ENCODE measurements at places on chromosomes 3 and 15.

DNA sequence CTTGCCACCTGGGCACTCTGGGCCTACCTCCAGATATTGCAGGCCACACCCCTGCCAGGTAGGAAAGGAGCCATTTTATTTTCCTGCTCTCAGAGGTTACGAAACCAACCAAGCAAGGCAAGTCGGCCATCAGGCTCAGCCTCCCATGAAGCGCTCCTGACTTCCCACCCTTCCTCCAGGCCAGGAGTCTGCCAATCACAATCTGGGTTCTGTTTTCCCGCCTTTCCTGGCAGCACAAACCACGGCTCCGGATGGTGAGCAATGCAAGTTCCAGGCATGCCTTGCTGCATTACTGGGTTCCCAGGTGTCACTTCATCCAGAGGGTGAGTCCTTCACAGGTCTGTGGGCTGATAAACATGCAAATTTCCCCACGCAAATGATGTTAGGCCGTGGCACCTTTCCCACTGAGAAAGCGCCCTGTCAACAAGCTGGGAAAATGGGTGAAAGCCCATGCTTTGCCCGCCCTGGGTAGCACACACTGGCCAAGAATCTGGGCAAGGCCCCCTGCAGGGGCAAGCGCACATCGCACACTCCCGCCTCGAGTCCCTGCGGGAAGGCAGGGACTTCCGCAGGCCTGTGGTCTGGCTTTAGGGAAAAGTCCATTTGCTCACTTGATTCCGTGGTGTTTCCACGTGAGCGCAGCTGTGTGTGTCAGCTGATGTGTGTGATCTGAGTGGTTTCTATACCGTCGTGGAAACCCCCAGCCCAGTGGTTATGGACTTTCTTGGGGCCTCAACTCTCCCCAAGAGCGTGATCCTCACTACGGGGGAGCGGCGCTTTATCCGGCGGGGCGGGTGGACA lies 61.6 kb upstream of the RYK start:
- no peak for DNase-seq

- DNase-seq: no peak
Observed at GRCh38 chr3:3800080-3800455, 837 bp downstream of the LRRN1 start.

- no peak for DNase-seq
Observed at GRCh38 chr15:35349916-35350315, 196.0 kb downstream of the DPH6 start.

DNA sequence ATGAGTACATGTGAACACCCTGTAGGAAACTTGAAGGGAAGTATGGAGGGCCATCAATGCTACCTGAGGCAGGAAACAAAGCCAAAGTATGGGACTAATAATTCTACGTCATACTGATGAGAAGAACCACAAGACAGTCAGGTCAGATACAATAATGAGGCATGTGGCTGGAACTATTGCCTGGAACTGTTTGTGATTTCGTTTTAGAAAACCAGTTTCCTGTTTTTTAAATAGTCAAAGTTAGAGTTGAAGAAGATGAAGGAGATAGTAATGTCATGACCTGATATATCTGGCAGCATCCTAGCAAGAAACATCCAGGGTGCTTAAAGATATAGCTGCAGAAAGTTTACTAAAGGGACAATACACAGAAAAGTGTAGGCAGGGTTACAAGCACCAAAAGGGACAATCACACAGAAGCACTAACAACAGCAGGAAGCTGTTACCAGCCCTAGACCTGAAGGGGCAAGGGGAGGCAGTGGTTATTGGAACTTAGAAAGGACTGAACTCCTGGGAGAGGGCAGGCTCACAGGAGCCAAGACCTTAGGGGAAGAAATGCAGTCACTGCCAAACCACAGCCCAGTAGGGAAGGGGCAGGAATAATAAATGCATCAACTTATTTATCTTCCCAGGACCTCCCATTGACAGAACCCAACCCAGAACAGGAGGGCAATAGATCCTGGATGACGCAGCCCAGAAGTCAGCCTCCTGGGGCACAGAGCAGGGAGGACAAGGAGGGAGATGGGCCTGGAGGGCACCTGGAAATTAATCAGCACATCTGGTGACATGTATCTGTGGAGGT lies 302.1 kb upstream of the STT3B start:
- no peak for DNase-seq

GRCh38 chr3:29363110-29363509 lies 82.2 kb downstream of the RBMS3 start:
- DNase-seq: no peak

DNA sequence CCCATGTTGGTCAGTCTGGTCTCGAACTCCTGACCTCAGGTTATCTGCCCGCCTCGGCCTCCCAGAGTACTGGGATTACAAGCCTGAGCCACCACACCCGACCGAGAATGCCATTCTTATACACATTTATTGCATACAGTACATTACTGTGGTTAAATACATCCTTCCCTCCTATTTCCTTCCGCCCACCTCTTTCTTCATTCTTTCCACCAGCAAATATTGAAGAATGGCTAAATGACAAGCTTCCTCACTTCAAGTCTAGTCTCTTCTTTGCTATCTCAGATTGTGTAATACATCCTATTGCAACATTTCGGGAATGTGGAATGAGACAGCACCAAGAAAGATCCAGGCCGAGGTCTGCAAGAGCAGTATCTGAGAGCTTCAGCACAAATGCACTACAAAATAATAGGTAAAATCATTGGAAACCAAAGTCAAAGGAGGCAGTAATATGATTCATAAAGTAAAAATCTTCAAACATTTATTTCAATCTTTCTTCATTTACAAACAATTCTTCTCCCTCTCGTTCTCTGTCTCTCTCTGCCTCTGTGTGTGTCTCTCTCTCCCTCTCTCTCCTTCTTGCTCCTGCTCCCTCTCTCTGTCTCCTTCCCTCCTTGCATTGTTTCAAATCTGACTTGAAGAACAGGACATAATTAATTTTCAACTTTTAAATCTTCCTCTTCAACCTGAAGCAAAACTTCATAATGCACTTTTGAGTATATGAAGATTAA lies 94.7 kb upstream of the TGFBR2 start:
- DNase-seq: no peak

DNA sequence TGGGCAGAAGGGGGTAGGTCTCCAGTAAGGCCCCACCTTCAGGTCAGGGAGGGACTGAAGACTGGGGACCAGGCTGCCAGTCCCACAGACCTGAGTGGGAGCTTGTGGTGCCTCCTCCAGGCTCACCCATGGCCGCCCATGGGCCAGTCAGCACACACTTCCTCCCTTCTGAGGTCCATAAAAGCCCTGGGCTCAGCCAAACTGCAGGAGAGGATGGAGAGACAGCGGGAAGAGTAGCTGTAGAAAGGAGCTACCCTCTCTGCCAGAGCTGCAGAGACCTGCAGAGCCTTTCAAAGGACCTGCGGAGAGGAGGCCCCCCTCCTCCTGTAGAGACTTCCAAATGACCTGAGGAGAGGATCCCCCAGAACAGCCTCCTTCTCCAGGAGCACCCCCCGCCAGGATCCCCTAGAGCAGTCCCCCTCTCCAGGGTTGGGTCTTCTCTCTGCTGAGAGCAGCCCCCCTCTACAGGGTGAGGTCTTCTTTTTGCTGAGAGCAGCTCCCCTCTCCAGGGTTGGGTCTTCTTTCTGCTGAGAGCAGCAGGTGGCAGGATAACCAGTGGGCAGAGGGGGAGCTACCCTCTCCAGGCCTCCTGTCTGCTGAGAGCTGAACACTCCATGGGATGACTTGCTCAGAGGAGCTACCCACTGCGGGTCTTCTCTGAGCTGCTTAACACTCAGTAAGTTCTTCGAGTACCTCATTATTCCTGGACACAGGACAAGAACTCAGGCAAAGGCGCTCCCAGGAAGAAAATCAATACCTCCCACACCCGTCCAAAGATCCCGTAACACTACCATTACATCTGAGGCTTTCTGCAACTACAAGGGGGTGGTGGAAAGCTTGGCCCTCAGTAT lies 5.0 kb upstream of the SKIC8 start:
- DNase-seq: no peak

DNA sequence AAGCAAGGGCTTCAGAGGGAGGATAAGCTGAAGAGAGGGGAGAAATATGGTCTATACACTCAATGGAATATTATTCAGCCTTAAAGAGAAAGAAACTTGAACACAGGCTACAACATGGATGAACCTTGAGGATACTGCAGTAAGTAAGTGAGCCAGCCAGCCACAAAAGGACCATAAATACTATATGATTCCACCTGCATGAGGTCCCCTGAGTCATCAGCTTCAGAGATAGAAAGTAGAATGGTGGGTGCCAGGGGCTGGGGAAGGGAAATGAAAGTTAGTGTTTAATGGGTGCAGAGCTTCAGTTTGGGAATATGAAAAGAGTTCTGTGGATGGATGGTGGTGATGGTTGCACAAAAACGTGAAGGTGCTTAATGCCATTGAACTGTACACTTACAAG lies 68.4 kb upstream of the SEC13 start:
- DNase-seq: no peak

DNA sequence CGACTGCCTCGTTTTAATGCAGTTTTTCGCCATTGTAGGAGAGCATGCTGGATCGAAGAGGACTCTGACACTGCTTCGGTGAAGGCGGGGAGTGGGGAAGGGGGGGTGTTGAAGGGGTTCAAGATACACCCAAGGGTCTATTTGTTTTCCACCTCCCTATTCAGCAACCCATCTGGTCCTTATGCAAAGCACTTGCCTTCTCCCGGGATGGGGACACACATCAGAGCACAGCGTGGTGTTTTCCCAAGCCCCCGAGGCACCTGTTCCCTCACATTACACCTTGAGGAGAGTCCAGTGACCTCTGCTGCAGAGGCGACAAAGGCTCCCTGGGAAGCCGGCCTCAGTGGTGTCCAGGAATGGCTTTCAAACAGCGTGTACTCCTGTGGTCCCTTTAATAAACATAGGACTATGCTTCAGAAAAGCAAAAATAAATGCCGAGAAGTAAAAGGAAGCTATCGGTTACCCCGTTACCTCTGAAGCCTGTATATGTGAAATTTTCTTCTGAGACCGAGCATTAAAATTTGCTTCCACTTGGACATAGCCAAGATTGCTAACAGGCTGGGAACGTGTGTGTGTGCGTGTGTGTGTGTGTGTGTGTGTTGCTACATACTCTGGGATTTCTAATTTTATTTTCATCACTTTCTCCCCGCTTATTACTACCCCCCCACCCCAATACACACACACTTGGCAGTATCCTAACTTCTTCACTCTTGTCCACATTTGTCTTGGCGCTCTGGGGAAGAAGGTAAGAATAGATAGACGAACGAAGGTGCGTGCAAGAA lies 53.2 kb downstream of the CCDC54 start:
- DNase-seq: no peak

DNA sequence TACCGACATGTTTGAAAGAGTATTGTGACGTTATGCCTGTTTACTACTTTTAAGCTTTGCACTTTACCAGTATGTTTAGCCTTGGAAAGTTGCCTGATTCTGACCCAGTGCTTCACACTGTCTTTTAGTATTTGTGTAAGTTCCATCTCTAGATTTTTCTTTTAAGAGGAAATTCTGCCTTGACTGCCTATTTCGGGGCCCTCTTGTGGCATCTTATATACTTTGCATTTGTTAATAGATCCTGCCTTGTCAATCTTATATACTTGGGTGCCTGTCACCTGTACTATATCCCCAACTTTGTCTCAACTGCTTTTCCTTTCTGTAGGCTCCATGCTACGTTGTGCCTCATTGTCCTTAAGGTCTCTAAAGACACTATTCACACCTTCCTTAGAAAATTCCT lies 244.6 kb downstream of the STXBP5L start:
- DNase-seq: no peak

DNA sequence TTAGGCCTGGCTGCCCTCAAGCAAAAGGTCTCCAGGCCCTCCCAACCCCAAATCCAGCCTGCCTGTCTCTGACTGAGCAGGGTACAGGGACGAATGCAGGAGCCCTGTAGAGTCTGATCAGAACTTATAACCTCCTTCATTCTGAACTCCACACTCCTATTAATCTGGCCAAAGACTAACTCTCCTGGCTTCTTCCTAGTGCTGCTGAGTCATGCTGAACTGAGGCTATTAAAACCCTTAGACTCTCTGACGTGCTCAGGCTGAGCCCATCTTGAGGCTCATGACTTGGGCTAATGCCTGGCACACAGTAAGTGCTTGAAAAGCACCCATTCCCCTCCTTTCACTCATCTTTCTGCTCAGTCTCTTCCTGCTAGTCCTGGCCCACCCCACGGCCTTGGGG lies 81.9 kb downstream of the NUP210 start:
- DNase-seq: no peak

DNA sequence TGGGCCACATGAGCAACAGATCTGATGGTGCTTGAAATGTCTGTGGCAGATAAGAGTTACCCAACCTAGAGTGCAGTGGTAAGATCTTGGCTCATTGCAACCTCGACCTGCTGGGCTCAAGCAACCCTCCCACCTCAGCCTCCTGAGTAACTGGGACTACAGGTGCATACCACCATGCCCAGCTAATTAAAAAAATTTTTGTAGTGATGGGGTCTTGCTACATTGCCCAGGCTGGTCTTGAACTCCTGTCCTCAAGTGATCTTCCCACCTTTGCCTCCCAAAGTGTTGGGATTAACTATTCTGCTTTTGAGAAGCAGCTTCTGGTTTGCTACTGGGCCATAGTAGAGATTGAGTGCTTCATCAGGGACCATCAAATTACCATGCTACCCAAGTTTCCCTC lies 2.9 kb upstream of the TARS3 start:
- no peak for DNase-seq

GRCh38 chr3:8507496-8507895 lies 5.9 kb downstream of the LMCD1 start:
- DNase-seq: no peak

GRCh38 chr3:195042743-195043606 lies 228.0 kb downstream of the XXYLT1 start:
- DNase-seq: no peak

DNA sequence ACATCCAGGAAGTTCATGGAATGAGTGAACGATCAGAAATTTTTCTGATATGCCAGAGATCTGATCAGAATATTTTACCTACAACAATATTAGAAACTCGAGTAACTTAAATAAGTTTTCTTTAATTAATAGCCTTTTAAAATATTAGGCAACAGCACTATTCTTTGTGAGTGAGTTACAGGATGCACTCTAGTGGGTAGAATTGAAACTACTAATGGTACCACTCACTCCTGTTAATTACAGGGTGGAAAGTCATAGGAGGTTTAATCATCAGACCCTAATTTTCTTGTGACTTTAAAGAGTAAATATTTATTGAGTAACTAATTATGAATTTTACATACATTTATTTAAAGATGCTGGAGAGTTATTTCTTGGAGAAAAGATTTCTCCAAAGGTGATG lies 217.3 kb downstream of the CACNA2D3 start:
- DNase-seq: no peak

- DNase-seq: no peak
Observed at GRCh38 chr15:67834581-67835296, 5.1 kb downstream of the RNU6-1 start.

GRCh38 chr3:72127844-72128243 lies 342.9 kb upstream of the PROK2 start:
- DNase-seq: no peak

- DNase-seq: no peak
Observed at GRCh38 chr3:126984391-126985131, 1.6 kb downstream of the PLXNA1 start.

- no peak for DNase-seq
Observed at GRCh38 chr3:45677033-45677446, 12.2 kb upstream of the SACM1L start.

Data from coronary artery (tissue), 2 donors.